NCI-H1092 (cell line): ENCODE measurements at places on chromosomes 3 and 15.

DNA sequence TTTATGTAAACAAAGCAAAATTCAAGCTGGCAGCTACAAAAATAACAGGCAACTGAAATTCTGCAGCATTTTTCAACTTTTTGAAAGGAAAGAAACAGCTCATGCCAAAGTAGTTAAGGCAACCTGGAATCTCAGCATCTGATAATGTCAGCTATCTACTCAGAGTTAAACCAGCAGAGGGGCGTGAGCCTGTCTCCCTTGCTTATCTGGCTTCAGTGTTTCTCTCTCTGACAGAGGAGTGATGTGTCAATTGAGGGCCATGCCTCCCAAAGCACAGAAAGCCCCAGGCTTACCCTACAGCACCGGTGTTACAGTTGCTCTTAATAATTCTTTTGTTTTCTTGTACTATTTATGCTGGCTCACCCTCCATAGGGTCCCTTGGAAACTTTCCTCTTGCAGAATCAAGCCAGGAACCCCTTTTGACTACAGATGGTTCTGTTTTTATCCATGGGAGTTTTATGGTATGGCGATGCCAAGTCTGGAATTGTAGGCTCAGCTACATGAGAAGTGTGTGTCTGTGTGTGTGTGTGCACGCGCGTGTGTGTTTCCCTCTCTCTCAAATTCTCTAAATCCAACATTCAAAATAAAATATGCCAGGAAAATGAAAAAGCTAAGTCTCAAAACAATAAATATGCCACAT, 7.3 kb downstream of the TMEM212 start:
- no peak for DNase-seq

GRCh38 chr3:110027446-110028080, 690.2 kb upstream of the DPPA4 start:
- DNase-seq, result no peak

DNA sequence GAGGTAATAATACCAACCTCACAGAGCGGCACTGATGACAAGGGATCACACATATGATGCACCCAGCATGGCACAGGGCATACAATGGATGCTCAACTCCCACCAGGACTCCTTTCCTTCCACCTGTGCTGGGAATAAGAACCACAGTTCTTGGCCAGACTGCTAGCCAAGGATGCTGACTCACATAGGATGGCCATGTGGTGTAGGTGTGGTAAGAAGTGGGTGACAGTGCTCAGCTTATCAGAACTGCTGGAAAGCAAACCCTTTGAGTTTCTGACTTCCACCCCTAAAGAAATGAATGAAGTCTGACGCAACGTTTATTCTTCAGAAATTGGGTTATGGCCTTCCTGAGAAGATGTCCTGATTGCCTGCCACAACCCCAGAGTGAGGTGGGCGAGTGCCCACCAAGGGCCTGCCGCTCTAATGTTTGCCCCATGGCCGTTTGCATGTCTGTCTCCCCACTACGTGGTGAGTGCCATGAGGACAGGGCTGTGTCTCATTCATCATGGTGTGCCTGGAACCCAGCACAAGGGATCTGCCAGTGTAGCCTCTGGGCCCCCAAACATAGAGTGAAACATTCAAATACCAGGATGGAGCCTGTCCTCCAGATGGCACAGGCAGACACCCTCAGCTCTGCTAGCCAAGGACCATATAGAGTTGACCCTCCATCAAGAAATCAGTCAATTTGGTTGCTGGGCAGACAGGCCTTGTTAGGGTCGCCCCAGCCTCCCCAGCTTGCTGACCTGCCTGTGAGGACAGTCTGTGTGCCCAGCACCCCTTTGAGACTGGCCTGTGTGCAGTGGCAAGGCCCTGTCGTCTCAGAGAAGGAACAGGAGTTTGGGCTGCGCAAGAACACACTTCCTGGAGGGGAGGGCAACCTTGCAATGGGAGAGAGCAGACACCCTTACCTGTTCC, 57.6 kb upstream of the SLCO2A1 start:
- DNase-seq, result no peak

GRCh38 chr3:138947495-138948121, 591 bp downstream of the FOXL2NB start:
- DNase-seq, result no peak

GRCh38 chr3:132286035-132286434, 31.2 kb upstream of the ACP3 start:
- DNase-seq, result no peak

DNA sequence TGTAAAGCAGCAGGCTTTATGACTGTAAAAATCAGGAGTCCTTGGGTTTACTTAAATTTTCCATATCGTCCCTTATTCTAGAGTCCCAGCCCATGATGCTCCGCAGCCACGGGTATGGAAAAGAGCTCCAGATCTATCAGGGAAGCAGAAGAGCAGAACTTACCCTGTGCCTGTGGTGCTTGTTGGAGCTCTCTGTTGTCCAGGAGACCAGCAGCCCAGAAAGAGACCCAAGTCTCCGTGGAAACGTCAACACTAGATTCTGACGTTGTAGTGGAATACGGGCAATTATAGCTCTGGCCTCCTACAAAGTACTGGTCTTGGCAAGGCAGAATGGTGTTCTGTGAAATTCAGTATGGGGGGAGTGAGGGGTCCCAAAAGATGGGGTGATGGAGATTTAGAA, 2.0 kb downstream of the GMNC start:
- DNase-seq, result no peak

GRCh38 chr15:95995375-95996168, 334.9 kb upstream of the NR2F2 start:
- DNase-seq, result no peak

DNA sequence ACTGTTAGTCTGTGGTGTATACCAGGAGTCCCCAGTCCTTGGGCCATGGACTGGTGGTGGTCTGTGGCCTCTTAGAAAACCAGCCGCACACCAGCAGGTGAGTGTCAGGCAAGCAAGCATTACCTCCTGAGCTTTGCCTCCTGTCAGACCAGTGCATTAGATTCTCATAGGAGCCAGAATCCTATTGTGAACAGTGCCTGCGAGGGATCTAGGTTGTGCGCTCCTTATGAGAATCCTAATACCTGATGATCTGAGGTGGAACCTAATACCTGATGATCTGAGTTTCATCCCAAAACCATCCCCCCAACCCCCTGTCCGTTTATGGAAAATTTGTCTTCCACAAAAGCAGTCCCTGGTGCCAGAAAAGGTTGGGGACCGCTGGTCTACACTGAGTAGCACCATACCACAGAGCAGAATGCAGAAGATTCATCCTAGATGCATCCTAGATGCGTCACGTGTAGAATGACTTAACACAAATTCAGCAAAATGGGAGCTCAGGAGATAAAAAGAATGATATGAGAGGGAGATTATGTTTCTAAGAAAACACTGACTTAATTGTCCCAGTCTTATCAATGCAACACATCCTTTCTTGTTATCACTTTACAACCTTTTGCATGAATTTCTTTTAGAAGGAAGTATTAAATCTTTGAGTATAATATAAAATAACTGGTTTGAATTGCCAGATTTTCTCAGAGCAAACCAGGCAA, 28.5 kb downstream of the SELENOT start:
- no peak for DNase-seq

- DNase-seq, result no peak
Measured at GRCh38 chr15:71218272-71218805, 103.1 kb downstream of the THSD4 start.

- no peak for DNase-seq
Measured at GRCh38 chr3:176155012-176155411, 1042.3 kb downstream of the TBL1XR1 start.

DNA sequence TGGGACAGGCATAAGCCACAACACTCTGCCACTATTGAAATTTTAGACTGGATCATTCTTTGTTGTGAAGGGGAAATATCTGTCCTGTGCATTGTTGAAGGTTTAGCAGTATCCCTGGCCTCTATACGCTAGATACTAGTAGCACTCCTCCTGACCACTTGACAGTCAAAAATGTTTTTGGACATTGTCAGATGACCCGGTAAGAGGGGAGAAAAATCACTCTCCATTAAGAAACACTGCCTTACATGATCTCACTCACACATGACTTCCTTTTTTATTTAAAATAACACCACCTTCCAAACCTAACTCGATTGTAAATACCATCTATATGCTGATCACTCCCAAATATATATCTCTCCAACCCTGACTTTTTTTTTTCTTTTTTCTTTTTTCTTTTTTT, 15.3 kb upstream of the HLTF start:
- no peak for DNase-seq

DNA sequence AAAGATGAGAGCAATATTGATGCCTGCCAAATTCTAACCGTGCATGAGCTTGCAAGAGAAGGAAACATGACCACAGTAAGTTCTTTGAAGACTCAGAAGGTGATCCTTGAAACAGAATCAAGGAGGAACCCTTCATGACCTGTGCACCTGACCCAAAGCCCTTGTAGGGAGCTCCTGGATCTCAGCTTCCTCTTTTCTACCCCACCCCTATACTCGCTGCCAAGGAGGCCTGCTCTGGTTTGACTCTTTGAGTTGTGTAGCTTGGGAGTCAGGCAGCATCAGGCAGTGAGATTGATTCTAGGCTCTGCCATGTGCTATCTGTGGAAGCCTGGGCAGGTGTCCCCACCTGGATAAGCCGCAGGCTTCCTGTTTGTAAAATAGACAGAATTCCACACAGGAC, 10.6 kb downstream of the TTC21A start:
- no peak for DNase-seq

- no peak for DNase-seq
Measured at GRCh38 chr15:82539691-82540054, 584 bp downstream of the RPS17 start.

DNA sequence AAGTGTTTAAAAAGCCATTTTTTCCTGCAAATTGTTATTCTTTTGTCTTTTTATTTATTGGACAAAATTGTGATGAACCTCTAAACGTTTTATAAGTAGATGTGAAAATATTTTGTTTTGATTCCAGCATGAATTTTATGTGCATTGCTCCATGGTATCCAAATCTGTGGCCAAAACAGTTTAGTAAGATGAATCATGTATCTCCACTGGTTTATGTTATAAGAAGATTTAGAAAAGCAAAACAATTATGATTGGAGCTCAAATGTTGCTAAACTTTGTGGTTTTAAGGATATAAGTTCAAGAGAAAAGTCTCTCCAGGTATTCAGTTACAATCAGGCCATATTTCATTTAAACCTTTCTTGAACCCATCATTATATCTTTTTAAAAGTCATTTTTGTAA, 80.9 kb downstream of the NECTIN3 start:
- no peak for DNase-seq

DNA sequence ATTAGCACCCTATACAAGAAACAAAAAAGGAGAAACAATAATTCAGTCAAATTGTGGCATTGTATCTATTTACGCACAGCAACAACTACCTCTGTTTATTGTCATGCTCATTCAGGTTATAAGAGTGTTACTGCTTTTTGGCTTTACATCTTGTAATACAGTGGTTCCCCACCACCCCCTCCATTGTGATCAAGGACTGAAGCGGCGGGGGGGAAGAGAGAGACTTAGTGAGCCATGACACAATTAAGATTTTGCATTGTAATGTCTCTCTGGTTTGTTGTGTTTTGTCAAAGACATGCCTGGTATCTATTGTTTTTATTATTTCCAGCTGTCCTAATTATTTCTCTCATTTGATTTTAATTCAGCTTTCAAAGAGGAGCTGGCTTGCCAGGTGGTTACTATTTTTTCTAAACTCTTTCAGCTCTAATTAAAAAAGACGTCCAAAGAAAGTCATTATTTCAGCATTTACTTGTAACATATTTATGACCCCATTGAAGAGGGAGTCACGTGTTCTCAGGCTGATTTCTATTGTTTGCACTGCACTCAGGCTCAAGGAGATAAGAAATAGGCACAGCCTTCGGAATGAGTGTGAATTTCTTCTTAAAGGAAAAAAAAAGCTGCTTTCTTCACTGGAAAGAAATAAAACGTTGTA, 234.4 kb upstream of the TBL1XR1 start:
- no peak for DNase-seq

- no peak for DNase-seq
Measured at GRCh38 chr15:51025454-51025846, 69.3 kb downstream of the TNFAIP8L3 start.

DNA sequence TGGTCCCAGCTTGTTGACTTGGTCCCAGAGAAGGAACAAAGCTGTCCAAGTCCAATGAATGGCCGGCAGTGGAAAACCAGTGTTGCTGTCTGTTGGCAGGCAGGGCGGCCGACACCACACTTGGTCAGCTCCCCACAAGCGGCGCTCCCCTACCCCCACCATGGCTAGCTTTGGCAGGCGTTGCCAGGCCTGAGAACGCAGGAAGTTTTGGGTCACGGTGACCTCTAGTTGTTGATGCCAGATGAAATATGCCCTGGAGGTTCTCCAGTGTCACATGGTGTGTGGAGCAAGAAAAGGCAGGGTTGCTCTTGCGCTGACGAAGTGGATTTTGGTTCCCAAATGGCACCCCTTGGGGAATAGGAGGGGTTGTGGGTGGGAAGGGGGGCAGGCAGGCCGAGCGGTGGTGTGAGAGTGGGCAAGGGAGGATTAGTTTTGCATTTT, 72.7 kb upstream of the TPRG1 start:
- DNase-seq, result no peak

- DNase-seq, result no peak
Measured at GRCh38 chr3:2934541-2934940, 175.6 kb downstream of the IL5RA start.

DNA sequence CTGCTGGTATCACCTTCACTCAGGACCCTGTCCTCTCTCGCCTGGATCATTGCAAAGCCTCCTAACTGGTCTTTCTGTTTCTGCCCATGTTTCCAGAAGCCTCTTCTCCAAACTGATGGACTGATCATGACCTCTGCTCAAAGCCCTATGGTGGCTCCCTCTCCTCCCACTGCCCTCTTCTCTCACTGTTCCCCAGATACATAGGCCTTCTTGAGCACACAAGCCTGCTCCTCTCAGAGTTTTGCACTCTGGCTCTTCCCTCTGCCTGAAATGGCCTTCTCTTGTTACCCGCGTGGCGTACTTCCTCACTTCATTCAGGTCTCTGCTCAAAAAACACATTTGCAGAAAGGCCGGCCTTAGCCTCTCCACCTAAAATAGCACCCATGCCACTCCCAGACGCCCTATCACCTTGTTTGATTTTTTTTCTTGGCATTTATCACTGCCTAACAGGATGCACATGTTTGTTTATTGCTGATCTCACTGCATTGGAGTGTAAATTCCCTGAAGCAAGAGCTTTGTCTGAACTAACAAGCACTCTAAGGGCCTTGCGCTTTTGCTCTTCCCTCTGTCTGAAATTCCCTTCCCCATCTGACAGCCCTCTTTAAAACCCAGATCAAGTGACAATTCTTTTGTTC, 1.4 kb upstream of the ETFA start:
- DNase-seq, result no peak

DNA sequence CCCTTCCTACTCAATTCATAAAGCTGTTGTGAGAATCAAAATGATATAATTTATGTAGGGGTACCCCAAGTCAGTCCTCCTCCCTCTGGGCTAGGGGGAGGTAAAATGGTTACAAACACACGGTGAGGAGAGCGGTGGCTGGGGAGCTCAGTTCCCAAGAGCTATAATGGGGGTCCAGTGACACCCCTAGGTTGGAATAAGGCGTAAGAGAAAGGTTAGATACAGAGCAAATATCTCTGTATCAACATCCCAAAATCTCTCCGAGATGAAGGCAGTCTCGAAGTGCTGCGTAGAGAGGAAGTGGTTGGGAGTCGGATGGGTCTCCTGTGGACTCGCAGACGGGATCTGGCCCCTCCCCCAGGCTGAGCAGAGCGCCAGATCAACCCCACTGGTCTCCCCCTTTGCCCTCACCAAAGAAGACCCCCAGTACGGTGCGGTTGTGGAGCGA, 1.8 kb downstream of the DUOX2 start:
- no peak for DNase-seq
